ENCODE measurements at places on chromosomes 13 and 19.

DNA sequence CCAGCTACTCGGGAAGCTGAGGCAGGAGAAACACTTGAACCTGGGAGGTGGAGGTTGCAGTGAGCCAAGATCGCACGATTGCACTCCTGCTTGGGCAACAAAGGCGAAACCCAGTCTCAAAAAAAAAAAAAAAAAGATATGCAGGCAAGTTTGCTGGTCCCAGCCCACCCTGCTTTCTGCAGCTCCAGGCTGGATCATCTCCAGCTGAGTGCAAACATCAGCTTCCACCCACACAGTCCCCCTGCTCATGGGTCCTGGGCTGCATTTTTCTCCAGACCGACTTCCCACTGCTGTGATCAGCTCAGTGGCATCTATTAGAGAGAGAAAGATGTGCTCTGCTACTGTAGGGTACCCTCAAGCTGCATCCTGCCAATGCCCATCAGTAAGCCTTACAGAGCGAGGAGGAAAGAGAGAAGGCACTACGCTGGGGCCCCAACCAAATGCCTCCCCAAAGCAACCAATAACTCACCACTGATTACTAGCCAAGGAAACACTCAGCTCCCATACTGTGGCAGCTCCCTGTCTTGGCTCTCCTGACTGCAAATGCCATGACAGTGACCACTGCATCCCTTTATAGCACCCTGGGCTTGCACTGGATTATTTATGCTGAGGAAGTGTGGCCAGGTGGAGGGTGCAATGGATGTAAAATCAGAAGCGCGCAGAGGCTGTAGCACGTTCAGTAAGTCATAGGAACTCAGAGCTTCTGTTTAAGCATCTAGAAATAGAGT, 170.9 kb upstream of the ZNF507 start:
- DNase-seq, result no peak

GRCh38 chr13:47175172-47175866, 278.5 kb upstream of the HTR2A start:
- no peak for DNase-seq

- no peak for DNase-seq
These were observed 41.0 kb downstream of the HS6ST3 start for GRCh38 chr13:96130818-96131340.

DNA sequence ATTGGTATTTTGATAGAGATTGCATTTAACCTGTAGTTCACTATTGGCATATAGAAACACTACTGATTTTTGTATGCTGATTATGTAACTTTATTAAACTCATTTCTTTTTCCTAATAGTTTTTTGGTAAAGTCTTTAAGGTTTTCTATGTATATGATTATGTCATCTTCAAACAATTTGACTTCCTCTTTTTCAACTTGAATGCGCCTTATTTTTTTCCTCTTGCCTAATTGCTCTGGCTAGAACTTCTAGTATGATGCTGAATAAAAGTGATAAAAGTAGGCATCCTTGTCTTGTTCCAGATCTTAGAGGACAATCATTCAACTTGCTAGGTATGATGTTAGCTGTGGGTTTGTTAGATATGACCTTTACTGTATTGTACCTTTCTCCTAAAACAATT, 1034.9 kb downstream of the PCDH9 start:
- no peak for DNase-seq

DNA sequence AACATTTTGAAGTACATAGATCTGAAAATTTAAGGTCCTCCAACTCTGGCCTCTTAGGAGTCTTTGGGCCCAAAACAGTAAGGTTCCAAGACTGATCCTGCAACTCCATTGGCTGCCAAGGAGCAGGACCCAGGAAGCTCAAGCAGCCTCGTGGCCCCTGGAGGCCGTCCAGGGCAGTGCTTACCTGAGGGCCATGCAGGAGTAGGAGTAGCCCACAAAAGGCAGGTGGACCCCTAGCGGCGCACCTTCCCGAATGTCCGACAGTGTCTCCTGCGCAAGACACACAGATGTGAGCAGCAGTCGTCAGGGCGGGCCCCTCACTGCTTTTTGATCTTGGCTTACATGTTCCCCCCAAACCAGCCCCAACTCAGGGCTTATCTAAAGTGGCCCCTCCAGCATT, 5.7 kb upstream of the SIX5 start:
- no peak for DNase-seq

DNA sequence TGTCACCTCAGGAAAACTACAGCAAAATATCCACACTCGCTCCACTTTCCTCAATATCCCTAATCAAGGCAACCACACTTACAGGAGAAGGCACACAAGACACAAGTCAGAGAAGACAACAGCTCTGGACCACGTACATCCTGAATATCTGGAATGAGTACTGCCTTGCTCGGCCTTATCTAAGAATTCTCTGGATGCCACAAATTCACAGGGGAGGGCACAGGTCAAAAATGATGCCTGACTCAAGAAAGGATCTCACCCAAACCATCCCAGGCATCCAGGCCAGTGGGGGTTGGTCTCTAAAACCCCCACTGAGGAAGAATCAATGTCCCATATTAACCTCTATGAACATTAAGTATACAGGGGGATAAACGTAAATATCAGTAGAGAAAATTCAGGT, 29.9 kb downstream of the ATP7B start:
- DNase-seq, result no peak

GRCh38 chr19:4120559-4121272, 3.2 kb downstream of the MAP2K2 start:
- no peak for DNase-seq

DNA sequence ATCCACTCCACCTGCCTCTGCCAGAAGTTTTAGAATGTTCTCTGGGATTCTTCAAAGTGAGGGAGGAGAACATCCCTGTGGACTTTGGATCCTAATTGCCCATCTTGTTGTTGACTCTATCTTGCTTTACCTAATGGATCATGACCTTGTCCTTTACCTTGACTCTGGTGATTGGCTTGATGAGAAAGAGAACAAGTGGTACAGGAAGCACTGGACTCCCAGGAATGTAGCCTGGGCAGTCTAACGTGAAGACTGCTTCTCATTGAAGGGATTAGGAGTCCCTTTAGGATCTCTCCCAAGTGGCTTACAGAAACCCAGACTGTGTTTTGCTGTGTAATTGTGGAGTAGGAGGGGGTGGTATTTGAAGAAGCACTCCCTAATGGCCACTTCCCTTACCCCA, 63.9 kb downstream of the SLC10A2 start:
- no peak for DNase-seq

GRCh38 chr19:3780786-3781304, 5.3 kb downstream of the MATK start:
- no peak for DNase-seq

- DNase-seq, result no peak
These were observed 447.4 kb downstream of the EFNB2 start for GRCh38 chr13:106088085-106088484.

GRCh38 chr19:8361921-8362793, 1.8 kb upstream of the ANGPTL4 start:
- DNase-seq, result no peak

GRCh38 chr13:110284779-110285484, 22.0 kb downstream of the COL4A1 start:
- no peak for DNase-seq

GRCh38 chr19:8665468-8666213, 33.0 kb downstream of the ACTL9 start:
- no peak for DNase-seq

DNA sequence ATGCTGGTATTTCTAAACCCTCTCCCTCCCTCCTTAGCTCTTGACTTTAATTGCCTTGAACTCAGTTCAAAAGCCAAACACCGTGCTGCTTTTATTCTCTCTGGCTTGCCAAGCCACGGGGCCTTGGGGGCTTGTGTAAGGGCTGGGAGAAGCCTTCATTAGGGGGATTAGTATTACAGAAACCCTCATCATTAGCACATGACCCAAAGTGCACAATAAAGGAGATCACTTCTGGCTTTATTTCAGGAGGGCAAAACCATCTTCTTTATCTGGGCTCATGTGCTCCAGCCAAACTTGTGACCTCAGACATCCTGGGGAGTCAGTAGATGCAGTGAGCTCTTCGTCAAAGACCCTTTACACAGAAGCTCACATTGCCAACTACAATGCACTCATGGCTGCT, at the start of gene DCT:
DCT (minus strand) TSS at position 67 of the 400 bp plus-strand sequence. CDS start 427 bp downstream, outside the sequence.
- no peak for DNase-seq

DNA sequence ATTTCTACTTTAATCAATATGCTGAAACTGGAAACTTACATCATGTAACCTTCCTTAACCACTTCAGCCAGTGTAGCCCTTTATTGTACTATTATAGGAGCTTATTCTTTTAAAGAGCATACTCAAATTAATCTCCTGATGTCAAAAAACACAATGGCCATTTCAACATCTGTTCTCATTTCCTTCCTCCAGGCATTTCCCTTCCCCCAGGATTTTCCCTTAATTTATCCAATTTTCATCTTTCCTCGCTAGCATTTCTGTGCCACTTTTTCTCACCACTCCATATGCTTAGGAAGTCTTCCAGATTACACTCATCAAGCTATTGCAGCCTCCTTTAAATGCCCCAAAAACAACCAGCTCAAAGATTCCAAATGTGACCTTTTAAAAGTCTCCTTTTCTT, 265.0 kb downstream of the PCDH9 start:
- DNase-seq, result no peak

DNA sequence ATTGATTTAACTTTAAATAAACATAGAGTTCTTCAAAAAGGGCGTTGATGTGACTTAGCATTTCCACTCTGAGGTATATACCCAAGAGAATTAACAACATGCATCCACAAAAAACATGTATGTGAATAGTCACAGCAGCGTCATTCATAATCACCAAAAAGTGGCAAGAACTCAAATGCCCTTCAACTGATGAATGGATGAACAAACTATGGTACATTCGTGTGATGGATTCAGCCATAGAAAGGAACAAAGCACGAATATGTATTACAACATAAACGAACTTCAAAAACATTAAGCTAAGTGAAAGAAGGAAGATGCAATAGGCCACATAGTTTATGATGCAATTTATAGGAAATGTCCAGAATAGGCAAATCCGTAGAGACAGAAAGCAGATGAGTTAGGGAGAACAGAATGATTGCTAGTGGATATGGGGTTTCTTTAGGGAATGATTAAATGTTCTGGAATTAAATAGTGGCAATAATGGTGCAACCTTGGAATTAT, 72.3 kb upstream of the UQCRFS1 start:
- no peak for DNase-seq

- DNase-seq, result no peak
These were observed 298.8 kb downstream of the SHISA2 start for GRCh38 chr13:25752957-25753551.

DNA sequence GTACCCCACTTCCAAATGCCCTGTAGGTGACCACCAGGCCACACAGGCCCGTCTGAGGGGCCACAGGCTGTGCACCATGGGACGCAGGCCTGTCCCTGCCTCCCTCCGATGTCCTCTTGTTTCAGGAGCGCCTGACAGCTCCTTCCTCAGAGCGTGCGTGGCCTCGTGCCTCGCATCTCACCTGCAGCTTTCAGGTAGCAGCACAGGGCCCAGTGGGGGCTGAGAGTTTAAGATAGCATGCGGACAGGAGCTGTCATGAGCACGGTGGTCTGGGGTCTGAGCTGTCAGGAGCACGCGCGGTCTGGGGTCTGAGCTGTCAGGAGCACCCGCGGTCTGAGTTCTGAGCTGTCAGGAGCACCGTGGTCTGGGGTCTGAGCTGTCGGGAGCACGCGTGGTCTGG, 40.1 kb downstream of the GAS6 start:
- DNase-seq, result no peak
